ENCODE measurements at places on chromosomes 3 and 15.

DNA sequence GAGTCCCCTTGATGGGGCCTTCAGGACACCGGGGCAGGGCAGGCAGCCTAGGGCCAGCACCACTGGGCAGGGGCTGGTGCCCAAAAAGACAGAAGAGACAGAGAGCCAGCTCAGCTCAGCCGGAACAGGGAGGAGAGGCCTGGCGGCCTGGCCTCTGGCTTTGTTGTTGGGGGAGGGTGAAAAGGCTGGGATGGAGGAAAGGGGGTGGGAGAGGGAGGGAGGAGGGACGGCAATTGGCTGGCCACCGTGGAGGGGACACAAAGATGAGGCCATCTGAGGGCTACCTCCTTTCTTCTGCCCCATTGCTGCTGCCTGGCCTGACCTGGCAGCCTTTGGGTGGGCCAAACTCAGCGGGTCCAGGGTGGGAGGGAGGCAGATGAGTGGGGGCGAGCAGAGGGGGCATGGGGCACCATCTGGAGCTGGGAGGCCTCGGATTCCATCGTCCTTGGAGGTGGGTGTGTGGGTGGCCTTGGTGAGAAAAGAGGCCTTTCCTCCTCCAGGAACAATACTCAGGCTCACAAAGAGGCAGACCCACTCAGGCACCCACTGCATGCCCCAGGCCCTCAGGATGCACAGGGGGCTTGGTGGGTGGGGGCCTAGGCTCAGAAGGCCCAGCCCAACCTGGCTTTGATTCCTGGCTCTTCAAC, 9.3 kb downstream of the EFCC1 start:
- DNase-seq = no peak

DNA sequence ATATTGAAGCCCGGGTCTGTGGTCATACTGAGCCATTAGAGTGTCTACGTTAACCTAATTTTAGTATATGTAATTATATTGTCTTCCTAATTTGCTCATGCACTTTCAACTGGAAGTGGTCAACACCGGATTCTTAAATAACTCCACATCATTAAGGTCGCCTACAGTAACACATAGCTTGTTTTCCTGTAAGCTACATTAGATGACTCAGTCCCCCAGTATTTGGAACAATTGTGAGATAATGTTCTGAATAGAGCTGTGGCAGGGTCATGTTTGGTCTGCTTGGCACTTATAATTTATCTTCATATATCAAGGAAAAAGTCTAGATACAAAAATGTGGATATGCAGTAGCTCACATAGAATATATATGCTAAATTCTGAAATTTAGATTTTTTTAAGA, 486.2 kb downstream of the IGSF11 start:
- no peak for DNase-seq

DNA sequence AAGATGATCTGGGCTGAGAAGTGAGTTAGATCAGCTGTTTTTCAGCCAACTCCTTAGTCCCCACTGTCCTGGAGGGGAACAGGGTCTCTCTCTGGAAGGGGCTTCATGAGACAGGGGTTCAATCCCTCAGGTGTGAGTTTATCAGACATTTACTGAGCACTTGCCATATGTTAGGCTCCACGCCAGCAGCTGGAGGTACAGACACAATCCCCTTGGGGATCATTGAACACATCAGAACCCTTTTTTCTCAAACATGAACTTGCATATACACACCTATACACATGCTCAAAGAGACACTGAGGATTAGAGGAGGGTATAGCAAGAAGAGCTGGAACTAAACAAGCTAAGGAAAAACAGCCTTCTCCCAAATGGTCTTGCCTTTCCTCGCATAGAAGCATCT, 5.5 kb upstream of the BMF start:
- DNase-seq = no peak

- no peak for DNase-seq
Observed at GRCh38 chr3:197700095-197700494, 36.6 kb downstream of the RUBCN start.

- DNase-seq = no peak
Observed at GRCh38 chr3:125048282-125048681, 7.5 kb downstream of the HEG1 start.

- no peak for DNase-seq
Observed at GRCh38 chr3:64161481-64161952, 63.7 kb downstream of the PRICKLE2 start.
